ENCODE measurements at places on chromosomes 7 and 10. TPM values are rescaled to one million over a fixed set of nuclear protein-coding genes. Genes with fewer than 3 reads are reported as not detected.

CCDC172 gene
- not detected for total RNA-seq

ODAD2 gene
- total RNA-seq: 0.26 TPM

GATA3 gene
- not detected for total RNA-seq

HDAC9 gene
- 39.9 TPM for total RNA-seq

DDIT4 gene
- total RNA-seq: 503 TPM

CEP55 gene
- total RNA-seq: 5.5 TPM

CALHM2 gene
- 22.6 TPM for total RNA-seq

SNX10 gene
- total RNA-seq: not detected

OLAH gene
- total RNA-seq: 0.26 TPM

CHST12 gene
- 13.1 TPM for total RNA-seq

CHAT gene
- not detected for total RNA-seq

HTR5A gene
- total RNA-seq: not detected

NOS3 gene
- 0.33 TPM for total RNA-seq

CYP3A4 gene
- not detected for total RNA-seq

CYP2C18 gene
- not detected for total RNA-seq

C7orf57 gene
- total RNA-seq: not detected

DMBT1 gene
- total RNA-seq: 0.13 TPM

Measured in smooth muscle cell of the pulmonary artery (primary cell).